Thyroid gland (tissue), 4 donors: ENCODE measurements at places on chromosomes 7 and 10. TPM values are rescaled to one million over a fixed set of nuclear protein-coding genes. Genes with fewer than 3 reads are reported as not detected.

DNA sequence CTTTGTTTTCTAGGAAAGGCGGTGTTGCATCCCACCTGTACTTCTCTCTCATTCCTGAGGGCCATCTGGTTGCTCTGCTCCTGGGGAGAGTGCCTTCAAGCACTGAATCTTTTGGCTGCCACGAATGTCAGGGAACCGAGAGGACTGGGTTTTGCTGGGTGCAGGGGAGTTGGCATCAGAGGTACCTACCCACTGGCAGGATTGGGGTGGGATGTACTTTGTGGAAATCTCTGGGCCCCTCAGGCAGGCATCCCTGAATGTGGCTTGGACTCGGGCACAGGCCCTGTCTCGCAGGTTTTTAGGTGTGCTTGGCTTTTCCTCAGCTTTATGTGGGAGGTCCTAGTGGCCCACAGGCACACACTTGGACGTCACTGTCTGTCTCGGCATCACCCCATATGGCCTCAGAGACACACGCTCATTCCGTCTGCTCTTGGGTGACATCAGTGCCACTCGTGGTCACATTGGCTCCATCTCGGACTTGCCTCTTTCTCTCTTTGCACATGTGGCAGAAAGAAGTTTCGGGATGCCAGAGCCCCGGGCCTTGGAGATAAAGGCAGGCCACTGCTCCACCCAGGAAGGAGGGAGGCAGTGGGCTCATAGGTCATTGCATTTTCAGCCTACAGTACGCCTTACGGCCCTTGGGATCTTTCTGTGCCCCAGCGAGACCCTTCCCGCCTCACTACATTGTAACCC lies 325.6 kb downstream of the ZNF716 start:
- no peak for DNase-seq

DNA sequence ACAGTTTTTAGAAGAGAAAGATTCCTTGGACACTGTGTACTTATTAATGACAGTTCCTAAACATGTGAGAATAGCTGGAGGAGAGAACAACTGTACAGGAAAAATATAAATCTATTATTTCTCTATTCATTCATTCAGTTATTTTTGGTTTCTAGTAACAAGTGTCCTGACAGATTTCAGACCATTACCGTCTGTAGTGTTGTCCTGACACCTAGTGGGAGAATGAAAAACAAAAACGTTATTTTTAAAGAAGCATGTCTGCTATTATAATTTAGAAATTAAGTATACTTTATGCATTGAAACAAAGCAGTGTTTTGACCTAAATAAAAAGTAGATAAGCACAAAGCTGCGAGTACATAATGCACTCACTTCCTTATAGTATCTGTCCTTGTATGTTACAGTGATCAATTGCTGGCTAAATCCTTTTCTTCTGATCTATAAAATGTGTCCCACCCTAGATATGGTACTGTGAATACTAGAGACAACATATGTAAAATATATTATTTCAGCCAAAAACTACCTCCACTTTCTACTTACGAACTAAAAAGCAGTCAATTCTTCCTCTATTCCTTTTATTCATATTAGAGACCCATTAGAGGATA lies 575.6 kb downstream of the ARL4A start:
- no peak for DNase-seq

- DNase-seq: no peak
Observed at GRCh38 chr10:119680650-119681081, 29.5 kb downstream of the BAG3 start.

GRCh38 chr10:133474665-133475424 lies 21.1 kb downstream of the SCART1 start:
- no peak for DNase-seq

NEUROD6 gene
- total RNA-seq: not detected

NPFFR1 gene
- total RNA-seq: 0.05 TPM

FXYD4 gene
- not detected for total RNA-seq

TMEM213 gene
- total RNA-seq: not detected

TET1 gene
- total RNA-seq: 10.6 TPM

VIPR2 gene
- total RNA-seq: not detected
